ENCODE measurements at places on chromosomes 1 and 21. TPM values are rescaled to one million over a fixed set of nuclear protein-coding genes. Genes with fewer than 3 reads are reported as not detected.

DNA sequence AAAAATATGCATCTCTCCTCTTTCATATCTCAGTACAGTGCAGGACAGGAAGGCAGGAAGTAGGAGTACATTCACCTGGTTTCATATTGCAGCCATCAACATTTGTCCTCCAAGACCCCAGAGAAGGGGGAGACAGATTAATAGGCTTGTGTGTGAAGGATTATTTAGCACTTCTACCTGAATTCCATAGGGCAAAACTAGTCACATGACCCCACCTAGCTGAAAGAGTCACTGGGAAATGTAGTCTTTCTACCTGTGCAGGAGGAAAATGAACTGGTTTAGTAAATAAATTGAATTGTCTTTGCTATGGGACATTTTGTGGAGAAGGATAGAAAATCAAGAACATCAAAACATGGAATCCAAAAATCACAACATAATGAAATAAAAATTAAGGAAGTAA is 13.9 kb upstream of the TRIM33 start:
- no peak for DNase-seq

KRTAP21-2 gene
- polyA plus RNA-seq: not detected

- no peak for DNase-seq
Measured at GRCh38 chr1:159783724-159784123, 3.0 kb downstream of the DUSP23 start.

DNA sequence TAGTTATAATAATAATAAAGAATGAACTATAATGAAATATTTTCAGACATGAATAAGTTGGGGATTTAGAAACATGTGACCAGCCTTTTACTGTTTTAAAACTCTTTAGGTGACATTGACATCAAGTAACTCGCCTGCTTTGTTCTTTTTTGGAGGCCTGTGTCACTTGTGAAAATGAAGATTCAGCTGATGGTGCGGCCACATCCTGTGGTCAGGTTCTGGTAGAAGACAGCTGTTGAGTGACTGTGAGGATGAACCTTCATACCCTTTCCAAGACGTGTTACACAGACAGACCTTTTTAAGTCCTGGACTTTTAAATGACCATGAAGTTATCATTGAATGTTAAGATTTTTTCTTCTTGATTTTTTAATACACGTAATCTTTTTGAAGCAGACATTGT is 10.3 kb downstream of the UTS2 start:
- no peak for DNase-seq

DNA sequence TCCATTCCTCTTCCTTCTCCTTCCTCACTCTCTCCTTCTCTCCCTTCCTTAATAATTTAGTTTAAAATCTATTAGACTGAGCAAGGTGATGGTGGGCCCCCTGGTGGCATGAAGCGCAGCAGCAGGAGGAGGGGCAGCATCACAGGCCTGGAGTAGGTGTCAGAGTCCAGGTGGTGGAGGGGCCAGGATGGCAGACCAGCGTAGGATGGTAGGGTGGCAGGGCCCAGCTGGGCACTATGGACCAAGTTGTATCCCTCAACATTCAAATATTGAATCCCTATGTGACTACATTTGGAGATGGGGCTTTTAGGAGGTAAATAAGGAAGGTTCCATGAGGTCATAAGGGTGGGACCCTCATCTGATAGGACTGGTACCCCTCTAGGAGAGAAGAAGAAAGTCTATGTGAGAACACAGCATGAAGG is 61.0 kb downstream of the WDR4 start:
- DNase-seq: no peak

DNA sequence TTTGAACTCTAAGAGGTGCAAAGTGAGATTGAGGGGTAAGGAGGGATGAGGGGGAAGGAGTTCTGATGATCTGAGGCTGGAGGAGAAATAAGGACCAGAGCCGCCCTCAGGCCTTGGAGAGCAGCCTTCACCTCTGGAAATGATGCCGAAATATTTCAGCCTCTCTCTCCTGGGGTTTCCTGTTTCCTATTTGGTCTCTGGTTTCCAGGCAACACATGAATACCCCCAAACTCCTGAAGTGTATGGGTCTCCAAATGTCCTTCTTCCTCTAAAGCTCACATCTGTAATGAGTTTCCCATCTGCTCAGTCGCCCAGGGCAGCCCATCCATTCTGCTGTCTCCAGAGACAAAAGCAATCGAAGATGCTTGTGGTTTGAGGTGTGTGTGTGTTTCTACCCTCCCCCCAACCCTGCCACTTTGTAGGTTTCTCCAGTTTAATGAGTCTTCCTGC is 52.0 kb upstream of the FAM20B start:
- DNase-seq: no peak

DNA sequence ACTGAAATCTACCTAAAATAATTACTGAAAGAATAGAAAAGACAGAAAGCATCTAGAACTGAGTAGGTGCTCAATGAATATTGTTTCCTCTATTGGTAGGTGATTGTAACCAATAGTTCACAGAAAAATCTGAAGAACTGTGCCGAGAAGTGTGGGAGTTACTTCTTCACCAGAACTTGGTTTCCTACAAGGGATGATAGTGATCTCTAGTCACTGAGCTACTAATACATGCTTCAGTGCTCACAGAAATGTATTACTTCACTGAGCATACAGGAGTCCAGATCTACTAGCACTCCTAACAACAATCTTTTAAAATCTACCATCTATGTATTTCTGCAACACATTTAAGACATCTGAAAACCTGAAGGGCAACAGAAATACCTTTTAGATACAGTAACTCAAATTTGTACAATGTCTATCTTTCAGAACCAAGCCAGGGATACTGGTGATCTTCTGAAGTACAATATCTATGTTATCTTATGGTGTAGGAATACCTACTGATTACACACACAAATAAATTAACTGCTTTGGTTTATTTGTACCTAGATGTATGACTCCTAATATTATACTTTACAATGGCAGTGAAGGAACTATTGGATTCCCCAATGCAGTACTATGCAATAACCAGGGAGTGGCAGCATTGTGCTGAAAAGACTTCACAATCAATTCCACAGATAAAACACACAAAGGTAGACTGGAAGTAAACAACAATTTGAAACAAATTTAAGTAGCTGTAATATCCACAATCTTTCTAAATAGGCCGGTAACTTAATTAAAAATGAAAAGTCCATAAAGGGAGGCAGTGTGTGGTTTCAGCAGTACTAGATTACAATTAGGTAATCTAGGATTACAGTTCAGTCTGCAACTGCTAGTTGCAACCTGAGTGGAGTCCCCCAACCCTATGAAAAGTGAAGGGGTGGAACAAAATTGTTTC is 243.0 kb downstream of the SLC45A1 start:
- no peak for DNase-seq

RGS18 gene
- 2.8 TPM for polyA plus RNA-seq

ERG gene
- 22.2 TPM for polyA plus RNA-seq

TTC3 gene
- polyA plus RNA-seq: 182 TPM

DNA sequence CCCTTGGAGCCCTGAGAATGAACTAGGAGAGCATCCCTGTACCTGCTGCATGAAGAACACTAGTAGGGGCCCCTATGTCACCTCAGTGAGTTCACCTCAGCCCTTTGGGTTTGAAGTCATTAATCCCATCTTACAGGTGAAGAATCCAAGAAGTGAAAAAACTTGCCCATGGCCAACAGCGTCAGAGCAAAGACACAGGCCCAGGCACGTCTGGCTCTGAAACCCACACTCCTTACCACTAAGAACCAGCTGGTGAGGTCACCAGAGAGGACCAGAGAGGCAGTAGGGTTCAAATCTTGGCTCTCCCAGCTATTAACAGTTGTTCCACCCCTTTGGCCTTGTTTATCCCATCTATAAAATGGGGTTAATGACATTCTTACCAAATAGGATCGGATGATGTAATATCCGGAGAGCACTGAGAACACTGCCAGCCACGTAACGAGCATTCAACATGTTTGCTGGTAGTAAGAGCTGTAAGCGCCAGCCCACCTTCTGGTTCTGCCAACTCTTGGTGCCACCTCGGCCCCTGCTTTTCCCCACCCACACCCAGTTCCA is 8.8 kb downstream of the MATN1 start:
- DNase-seq: no peak

NUDT4B gene
- polyA plus RNA-seq: not detected

DNA sequence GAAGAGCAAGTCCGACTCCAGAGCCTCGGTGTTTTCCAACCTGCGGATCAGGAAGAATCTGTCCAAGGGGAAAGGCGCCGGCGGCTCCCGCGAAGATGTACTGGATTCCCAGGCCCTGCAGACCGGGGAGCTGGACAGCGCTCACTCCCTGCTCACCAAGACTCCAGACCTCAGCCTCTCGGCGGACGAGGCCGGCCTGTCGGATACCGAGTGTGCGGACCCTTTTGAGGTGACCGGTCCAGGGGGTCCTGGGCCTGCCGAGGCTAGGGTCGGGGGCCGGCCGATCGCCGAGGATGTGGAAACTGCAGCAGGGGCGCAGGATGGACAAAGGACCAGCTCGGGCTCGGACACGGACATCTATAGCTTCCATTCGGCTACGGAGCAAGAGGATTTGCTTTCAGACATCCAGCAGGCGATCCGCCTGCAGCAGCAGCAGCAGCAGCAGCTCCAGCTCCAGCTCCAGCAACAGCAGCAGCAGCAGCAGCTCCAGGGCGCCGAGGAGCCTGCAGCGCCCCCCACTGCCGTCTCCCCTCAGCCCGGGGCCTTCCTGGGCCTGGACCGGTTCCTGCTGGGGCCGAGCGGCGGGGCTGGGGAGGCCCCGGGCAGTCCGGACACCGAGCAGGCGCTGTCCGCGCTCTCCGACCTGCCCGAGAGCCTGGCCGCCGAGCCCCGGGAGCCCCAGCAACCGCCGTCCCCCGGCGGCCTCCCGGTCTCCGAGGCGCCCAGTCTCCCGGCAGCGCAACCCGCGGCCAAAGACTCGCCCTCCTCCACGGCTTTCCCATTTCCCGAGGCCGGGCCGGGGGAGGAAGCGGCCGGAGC is 827 bp downstream of the FMN2 start:
- peak; percentile 12 for DNase-seq

GRCh38 chr1:201538612-201539551 is at the start of gene NAV1:
Gene NAV1, plus strand, starts transcription at chr1:201539127. Its CDS starts 83,758 bp downstream, at chr1:201622885.
- peak; percentile 44 for DNase-seq

ACTN2 gene
- polyA plus RNA-seq: 0.67 TPM

DNA sequence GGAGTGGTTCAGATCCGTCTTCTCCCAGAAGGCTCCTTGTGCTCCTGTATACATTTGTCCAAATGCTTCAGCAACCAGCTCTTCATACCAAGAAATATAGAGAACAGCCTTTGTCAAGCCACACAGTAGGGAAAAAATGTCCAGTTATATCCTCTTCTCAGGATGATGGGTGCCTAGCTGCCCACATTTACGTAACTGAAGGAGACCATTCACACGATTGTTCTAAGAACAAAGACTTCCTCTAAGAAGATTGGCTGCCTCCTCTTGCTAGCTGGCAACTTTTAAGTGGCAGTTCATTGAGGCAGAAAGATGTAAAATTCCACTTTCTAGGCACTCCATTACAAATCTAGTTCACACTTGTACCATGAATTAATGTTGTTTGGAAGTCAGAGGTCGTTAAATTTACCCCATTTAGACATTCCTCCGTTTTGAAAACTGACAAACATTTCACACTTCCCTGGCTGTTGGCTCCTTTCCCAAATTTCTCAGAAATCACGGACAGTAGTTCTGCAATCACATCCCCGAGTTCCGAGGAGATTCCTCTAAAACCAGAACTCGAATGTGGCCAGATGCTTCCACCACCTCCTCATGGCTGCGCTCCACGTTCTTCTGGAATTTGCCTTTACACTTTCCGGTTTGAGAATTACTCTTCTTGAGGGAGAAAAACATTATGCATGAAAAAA is 45.6 kb upstream of the CSF1 start:
- DNase-seq: no peak

GRCh38 chr1:39946216-39946615 is 8.7 kb upstream of the MFSD2A start:
- DNase-seq: no peak

TNFRSF18 gene
- polyA plus RNA-seq: 0.72 TPM

DNA sequence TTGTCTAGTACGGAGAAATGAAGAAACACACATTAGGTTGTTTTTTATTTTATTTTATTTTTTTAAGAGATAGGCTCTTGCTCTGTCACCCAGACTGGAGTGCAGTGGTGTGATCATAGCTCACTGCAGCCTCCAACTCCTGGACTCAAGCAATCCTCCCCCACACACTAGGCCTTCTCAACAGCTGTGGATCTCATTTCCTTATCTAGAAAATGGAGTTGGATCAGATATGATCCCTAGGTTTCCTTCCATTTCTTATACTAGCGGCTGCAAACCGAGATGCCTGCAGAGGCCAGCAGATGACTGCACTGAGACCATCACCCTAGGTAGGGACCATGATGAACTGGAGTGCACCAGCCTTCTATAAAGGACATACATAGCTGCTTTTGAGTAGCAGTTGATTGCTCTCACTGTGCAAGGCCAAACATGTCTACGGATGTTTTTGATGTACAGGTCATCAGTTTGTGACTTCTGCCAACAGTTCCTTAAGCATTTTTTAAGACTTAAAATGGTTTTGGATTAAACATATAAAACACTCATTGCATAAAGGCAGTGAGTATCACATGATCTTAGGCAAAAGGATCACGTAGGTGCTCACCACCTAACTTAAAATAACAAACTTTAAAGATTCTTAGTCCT is 11.4 kb upstream of the KLHL12 start:
- no peak for DNase-seq

- peak; percentile 46 for DNase-seq
Measured at GRCh38 chr1:192489748-192490147, 85.8 kb upstream of the RGS1 start.

CLCA2 gene
- 0.03 TPM for polyA plus RNA-seq

- DNase-seq: no peak
Measured at GRCh38 chr21:37398697-37399096, 32.1 kb downstream of the DYRK1A start.

GRCh38 chr1:67434491-67434890 is 4.3 kb upstream of the SERBP1 start:
- DNase-seq: no peak

FAM167B gene
- 3.8 TPM for polyA plus RNA-seq

NIBAN1 gene
- 18.3 TPM for polyA plus RNA-seq

GRCh38 chr21:42411891-42412635 is 8.4 kb downstream of the UBASH3A start:
- no peak for DNase-seq

- DNase-seq: no peak
Measured at GRCh38 chr1:25619101-25619890, 2.7 kb downstream of the MAN1C1 start.

S1PR1 gene
- polyA plus RNA-seq: 16.4 TPM

KRTAP19-3 gene
- not detected for polyA plus RNA-seq

SYT11 gene
- 14.3 TPM for polyA plus RNA-seq
